SK-MEL-5 (cell line): ENCODE measurements at places on chromosomes 4 and X. TPM values are rescaled to one million over a fixed set of nuclear protein-coding genes. Genes with fewer than 3 reads are reported as not detected.
A peak's percentile ranks its signal among the peaks of the same experiment; 100 is the strongest.

The FHDC1 gene
- 0.53 and 1.2 TPM in 2 replicates for total RNA-seq

The RBM47 gene
- 7.2 and 7.5 TPM in 2 replicates for total RNA-seq

The RIPPLY1 gene
- not detected in 2 replicates for total RNA-seq

The ARMCX2 gene
- 40.8 and 43.2 TPM in 2 replicates for total RNA-seq

The MMRN1 gene
- total RNA-seq: 0.16 and 0.29 TPM in 2 replicates

The PRDM8 gene
- total RNA-seq: 0.05 TPM in 2 replicates

DNA sequence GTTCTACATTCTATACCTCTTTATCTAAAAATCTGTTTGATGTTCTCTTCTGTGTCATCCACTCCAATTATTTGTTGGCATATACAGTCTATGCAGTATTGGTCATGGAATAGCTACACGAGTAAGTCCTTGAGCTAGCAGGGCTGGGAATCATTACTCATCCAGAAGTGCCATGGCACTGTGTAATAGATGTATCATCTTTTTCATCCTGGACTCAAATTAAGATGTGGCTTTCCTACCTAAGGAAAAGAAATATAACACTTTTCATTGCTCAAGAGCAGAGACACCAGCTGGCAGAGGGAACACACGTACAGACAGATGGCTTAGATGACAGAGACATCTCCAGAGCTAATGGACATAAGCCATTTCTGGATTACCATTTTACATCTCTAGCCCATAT, 159.8 kb downstream of the FAM13A start:
- no peak for DNase-seq

DNA sequence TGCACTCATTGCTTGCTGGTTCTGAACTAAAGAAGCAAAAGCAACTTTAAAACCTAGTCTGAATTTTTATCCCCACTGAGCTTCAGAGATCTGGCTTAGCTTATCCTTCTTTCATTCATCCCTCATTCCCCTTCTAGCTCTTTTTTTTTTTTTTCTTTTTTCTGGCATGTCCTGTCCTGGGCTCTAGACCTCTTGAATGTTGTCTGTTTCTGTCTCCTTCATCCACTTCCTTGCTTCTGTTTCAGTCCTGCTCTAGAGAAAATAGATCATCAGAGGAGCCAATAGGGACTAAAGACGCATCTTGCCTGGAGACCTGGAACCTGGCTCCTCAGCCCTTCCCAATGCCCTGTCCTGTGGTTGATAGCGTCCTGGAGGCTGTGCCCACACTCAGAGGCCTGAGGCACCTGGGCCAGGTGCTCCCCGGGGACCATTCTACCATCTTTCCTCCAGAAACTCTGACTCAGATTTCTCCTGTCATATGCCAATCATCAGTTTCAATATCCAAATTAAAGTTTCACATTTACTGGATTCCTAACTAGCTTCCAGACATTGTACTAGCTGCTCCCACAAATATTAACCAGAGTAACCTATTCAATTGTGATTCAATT, 115.7 kb upstream of the GATB start:
- no peak for DNase-seq

- DNase-seq: no peak
Observed at GRCh38 chrX:133033010-133033409, 63.9 kb downstream of the USP26 start.

DNA sequence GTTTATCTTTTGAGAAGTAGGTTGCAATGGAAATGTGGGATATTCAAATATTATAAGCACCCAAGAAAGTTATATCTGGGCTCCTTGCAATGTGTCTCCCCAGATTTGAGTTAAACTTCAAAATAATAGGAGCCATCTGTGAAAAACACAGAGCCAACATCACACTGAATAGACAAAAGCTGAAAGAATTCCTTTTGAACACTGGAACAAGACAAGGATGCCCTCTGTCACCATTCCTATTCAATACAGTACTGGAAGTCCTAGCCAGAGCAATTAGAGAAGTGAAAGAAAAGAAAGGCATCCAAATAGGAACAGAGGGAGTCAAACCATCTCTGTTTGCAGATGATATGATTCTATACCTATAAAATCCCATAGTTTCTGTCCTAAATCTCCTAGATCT, 114.3 kb upstream of the IL1RAPL1 start:
- no peak for DNase-seq

GRCh38 chr4:116501954-116502353, 583.4 kb downstream of the TRAM1L1 start:
- peak; percentile 52 for DNase-seq

DNA sequence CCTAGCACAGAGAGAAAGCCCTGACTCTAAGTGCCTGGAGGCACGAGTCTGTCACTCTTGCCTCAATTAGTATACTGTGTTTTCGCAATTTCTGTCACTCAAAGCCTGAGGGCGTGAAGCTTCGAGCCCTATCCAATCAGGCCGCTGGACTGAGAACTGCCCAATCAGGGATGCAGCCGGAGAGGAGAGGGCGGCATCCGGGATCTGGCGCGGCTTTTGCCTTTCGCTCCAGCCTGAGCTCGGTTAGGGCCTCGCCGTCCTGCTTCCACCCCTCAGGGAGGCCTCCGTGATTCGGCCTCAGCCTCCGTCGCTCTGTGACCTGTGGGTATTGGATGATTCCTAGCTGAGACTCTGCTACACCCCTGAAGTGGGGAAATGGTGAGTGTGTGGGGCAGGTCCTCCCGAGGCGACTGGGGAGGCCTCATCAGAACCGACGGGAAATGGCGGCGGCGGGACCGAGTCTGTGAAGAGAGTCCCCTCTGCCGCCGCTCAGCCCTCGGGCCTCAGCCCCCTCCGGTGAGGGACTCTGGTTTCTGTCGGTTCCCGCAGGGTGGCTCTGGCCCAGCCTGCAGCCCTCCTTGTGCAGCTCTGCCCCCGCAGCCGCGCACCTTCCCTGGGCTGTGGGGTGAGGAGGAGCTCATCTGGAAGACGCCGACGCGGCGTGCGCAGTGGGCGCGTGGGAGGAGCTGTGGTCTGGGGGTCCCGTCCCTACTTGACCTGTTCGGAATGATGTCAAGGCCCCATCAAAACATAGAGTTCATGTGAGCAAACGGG, 48.5 kb downstream of the ZNF141 start:
- no peak for DNase-seq

- DNase-seq: no peak
Observed at GRCh38 chrX:78331708-78332107, 4.3 kb upstream of the CYSLTR1 start.

DNA sequence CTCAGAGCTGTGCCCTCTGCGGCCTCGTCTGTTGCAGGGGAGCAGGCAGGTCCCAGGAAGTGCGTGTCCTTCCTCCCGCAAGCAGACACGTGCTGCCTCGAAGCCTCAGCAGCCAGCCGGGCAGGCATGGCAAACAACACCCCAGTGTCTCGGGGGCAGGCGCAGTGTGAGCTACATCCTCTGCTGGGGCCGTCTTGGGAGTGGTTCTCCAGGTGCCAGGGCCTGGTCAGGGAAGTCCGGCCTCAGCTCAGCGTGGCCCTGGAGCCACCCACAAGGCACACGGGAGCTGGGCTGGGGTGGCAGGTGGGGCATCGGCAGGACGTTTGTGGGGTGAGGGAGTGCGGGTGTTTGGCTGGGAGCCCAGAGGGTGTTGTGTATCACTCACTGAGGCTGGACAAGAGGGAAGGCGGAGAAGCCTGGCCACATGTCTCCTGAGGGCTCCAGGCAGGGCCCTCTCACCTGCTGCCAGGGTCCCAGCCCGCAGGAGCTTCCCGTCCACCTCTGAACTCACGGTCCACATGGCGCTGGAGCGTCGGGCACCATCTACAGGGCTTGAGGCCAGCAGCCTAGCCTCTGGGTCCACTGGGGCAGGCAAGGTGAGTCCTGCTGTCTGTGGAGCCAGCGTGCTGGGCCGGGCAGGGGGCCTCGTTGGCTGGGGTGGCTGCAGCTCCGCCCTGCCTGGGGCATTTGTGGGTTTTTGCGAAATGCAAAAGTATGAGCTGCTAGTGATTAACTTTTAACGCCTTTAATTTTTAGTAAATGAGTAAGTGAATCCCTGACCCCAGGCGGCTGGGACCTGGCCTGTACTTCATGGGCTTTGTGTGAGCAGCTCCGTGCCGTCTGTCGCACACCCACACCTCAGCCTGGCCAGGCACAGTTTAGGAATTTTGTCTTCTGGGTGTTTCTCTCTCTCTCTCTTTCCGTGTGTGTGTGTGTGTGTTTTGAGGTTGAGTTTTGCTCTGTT, 17.3 kb upstream of the UVSSA start:
- no peak for DNase-seq

GRCh38 chrX:70096052-70096451, 33.8 kb downstream of the OTUD6A start:
- DNase-seq: peak; percentile 45

DNA sequence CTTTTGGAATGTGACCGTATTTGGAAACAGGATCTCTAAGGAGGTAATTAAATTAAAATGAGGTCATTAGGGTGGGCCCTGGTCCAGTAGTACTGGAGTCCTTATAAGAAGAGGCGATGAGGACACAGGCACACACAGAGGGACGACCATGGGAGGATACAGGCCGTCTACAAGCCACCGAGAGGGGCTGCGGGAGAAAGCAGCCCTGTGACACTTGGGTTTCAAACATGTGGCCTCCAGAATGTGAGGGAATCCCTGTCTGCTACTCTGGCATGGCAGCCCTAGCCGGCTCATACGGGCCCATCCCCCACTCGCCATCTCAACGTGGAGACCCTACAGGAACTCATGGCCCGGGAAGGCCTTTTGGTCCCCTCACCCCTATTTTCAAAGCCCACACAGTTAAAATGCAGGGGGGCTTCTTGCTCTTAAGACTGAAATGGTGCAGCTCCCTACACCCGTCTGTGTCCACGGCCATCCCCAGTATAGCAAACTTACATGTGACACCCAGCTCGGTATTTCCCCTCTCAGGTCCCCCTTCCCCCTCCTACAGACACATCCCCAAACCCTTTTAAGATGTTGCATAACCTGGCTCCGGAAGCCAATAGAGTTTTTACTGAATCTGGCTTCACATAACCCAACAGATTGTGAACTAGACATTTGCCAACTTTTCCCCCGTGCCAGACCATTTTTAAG, 124.1 kb upstream of the TBL1X start:
- DNase-seq: no peak

- no peak for DNase-seq
Observed at GRCh38 chr4:41458689-41459088, 79.3 kb upstream of the LIMCH1 start.

- DNase-seq: no peak
Observed at GRCh38 chr4:70405765-70406164, 8.0 kb downstream of the OPRPN start.

- peak; percentile 15 for DNase-seq
Observed at GRCh38 chr4:78040431-78040830, 16.7 kb upstream of the FRAS1 start.
